Stimulated activated CD8-positive, alpha-beta memory T cell treated with anti-CD3 and anti-CD28 coated beads, Interleukin-15, amount 100 ng/mL, for 48 hours (primary cell): ENCODE measurements at places on chromosomes 5 and 9.

DNA sequence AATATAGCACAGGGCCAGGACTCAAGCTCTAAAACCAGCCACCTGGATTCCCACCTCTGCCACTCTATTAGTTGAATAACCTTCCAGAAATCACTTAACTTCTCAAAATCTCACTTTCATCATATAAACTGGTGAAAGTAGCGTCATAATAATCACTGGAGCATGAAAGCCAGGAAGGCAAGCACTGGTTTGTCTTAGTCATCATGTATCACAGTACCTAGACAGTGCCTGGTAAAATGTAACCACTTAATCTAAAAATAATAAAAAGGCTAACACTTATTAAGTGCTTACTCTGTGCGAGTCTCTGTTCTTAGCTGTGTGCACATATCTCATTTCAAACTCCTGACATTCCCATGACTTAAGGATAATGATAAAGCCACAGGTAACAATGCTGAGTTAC lies 109.4 kb downstream of the ASTN2 start:
- no peak for DNase-seq

DNA sequence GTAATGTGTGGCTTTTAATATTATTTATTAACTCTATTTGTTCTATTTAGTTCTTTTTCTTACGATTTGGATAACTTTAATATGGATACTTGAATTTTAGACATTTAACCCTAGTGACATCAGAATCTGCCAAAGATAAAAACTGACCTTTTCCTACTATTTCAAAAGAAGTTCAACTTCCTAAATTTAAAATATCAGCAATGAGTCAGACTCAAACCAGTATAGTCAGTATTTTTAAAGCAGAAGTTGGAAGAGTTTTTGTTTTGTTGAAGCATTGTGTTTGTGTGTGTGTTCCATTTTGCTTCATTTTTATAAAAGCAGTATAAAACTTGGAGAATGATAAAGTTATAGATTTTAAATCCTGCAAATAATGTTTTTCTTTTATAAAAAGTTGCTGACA lies 251.8 kb upstream of the RASA1 start:
- no peak for DNase-seq

DNA sequence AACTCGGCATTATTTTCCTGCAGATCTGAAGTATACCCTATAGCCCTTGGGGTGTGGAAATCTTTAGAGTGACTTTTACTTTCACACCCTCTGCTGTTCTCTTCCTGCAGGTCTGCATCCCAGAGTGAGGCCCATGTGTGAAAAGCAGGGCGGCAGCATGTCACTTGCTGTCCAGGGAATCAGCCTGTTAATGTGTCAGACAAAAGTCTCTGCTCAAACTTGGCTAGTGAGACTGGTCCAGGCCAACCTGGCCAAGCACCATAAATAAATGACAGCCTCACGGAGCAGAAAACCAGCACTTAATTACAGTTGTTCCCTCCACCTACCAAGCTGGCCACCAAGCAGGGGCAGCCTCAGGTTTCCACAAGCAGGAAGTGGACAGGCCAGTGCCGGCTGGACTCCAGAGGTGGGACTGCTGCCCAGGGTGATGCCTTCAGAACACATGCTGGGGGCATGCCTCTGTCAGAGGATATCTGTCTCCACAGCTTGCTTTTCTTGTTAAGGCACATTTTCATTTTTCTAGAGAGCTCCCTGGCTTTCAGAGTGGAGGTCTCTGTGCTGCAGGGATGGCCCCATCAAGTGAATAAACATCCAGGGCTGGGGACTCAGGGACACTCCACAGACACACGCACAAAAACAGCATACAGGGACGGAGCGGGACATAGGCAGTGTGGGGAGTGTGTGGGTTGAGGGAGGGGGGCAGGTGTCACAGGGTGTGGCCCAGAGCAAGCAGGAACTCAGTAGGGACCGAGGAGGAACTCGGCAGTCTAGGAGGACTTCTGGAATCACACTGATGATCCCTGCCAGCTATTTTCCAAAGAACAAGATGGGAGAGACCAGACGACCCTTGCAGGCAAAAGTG lies 243.8 kb upstream of the IRX1 start:
- DNase-seq, result no peak

- DNase-seq, result no peak
These were observed 141.8 kb downstream of the C9orf50 start for GRCh38 chr9:129478961-129479630.

- DNase-seq, result no peak
These were observed 199.6 kb downstream of the DCP2 start for GRCh38 chr5:113176196-113176595.

DNA sequence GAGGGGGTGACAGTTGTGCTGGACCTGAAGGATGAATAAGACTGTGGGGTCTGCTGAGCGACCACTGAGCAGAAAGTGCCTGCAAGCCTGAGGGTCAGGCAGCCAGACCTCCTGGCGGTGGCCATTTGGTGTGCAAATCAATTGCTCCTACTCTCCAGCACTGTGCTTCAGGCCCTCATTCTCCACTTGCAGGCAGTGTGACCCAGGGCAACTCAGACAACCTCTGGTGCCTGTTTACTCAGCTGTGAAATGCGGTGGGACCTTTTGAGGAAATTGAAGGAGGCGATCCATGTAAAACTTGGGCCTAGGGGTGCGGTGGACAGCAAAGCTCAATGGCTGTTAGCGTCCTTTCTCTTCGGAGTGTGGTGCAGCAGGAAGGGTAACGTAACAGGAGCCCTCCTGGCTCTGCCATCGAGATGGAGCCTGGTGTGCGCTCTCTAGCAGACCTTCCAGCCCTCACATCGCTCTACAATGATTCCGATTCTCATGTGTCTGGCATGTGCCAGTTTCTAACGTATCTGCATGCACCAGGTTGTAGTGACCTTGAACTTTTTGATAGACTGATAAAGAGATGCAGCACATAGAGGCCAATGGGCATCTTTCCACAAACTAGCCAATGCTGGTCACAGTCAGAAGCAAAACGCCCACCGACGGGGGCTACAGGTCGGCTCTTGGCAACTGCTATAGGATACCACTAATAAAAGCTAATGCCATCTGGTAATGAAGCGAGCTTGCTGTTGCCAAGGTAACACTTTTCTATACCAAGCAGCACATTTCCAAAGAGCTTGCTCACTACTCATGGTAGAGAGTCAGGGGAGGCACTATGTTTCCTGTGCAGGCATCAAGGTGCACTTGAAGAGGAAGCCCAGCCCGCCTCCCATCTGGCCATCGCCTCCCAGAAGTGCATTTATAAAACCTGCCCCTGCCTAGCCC lies 159.7 kb upstream of the RAPGEF1 start:
- no peak for DNase-seq

- no peak for DNase-seq
These were observed 13.5 kb upstream of the NUP214 start for GRCh38 chr9:131111854-131112311.

GRCh38 chr9:132588098-132588497 lies 5.7 kb downstream of the BARHL1 start:
- no peak for DNase-seq

DNA sequence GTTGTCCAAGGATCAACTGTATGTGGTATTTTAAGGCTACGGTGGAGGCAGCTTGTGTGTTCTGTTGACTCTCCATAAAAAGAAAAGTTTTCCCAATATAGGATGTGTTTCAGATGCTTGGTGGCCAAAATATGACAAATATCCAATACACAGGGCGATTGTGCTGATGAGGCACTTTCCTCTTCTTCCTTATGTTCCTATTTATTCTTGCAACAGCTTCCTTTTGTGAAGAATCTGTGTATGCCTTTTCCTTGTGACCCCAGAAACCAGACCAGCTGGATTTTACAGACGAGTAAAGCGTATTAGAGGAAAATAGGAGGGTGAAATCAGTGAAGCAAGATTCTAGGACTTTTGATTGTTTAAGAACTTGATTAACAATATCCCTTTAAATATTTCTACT lies 452.0 kb downstream of the DMAC1 start:
- no peak for DNase-seq

DNA sequence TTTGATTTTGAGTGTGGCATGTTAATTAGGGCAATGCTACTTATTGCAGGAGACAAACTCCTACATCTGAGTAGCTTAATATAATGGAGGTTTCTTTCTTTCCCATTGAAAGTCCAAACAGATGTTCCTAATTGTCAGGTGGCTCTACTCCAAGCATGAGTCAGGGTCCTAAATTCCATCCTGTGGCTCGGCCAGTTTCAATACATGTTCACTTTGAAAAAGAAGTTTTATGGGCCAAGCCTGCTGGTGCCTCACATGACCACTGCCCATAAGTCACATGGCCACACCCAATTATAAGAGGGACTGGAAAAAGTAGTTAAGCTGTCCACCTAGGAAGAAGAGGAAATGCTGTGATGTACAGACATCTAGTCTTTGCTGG lies 170.4 kb downstream of the ARRDC3 start:
- DNase-seq, result no peak

DNA sequence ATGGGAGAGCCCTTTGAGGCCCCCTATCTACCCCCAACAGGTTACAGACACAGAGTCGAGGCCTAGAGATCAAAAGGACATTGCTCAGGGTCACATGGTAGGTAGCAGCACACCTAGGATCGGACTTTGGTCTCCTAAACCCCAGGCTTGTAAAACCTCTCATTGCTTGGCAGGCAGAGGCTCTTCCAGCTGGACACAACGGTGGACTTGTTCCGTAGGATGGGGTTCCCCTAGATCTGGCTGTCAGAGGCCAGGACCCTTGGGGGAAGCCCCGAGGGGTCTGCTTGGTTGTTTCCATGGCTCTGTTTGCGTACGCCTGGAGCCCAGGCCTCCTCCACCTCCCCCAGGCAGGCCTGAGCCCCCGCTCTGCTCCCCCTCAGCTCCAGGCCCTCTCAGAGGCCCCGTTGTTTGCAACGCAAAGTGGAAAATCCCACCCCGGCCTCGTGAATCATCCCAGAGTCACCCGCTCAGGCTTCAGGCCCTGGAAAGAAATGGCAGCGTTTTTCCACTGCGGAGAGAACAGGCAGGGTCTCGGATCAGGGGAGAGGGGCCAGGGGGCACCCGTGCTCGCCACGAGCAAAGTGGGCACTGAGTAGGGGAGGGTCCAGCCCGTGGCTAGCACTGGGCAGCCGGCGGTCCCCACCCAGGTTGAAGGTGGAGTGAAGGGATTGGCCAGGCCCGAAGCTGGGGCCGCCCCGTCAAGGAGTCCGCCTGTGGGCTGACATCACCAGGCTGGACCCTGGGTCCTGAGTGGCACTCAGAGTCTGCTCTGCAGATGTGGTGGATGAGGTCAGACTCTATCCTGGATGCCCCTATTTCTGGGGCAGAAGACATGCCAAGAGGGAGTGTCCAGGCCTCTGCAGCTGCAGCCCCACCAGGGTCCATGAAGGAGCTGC lies 19.8 kb downstream of the COL27A1 start:
- no peak for DNase-seq

- no peak for DNase-seq
These were observed 19.8 kb downstream of the SLC6A18 start for GRCh38 chr5:1244976-1245375.

- DNase-seq, result no peak
These were observed 53.6 kb downstream of the PRR16 start for GRCh38 chr5:120517607-120518252.

GRCh38 chr5:73746608-73747007 lies 120.6 kb downstream of the ARHGEF28 start:
- no peak for DNase-seq

- no peak for DNase-seq
These were observed 34.7 kb downstream of the EFNA5 start for GRCh38 chr5:107636068-107636467.

DNA sequence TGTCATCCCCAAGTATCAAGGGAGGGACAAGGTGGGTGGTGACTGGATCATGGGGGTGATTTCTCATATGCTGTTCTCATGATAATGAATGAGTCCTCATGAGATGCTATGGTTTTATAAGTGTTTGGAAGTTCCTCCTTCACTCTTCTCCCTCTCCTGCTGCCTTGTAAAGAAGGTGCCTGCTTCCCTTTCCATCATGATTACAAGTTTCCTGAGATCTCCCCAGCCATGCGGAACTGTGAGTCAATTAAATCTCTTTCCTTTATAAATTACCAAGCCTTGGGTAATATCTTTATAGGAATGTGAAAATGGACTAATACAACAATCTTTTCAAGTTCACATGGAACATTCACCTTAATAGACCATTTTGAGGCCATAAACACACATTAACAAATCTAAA lies 21.5 kb upstream of the DOCK2 start:
- DNase-seq, result no peak

DNA sequence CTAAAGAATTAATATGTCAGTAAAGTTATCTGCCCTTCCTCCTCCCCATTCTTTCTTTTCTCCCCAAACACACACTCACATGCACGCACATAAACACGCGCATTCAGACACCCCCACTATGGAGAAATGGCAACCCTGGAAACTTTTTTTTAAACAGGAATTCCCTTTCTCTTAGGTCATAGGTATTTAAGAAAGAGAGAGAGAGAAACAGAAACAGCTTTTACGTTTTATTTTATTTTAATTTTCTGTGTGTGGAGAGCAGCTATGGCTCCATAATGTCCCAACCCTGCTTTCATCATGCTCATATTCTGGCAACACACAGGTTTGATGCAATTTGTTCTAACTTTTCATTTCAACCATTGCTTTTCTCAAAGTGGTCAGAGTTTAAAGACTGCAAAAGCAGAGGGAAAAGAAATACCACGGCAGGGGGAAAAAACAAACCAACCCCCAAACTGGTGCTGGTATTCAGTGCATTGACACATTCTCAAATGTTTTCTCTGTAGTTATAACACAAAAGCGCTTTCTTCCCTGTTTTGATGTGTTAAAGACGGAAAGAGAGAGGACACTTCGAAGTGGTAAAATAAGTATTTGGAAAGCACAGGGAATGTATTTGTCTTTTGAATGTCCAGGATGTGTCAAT lies 126.0 kb upstream of the TMEM161B start:
- no peak for DNase-seq

DNA sequence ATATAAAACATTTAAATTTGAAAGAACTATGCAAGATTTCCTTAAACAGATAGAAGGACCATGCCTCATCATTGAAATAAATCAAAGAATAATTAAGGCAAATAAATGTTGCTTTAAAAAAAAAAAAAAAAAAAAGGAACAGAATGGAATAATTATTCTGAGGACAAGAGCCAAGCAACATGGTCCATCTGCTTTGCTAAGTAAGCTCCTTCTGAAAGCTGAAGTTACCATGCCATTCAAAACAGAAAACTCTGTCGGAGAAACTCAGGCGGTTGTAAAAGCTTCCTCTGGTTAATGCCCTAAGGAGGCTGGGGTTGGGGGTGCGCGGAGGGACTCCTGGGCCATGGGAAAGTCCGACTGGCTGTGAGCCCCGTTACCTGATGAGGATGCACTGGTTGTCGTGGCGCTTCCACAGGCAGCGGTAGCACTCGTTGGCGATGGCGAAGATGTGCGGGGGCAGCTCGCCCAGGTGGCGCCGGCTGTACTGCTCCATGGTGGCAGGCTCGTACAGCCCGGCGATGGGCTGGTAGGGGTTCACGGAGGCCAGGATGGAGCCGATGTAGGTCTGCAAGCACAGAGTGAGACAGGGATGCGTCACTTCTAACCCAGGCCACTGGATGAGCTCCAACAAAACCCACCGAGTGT lies 141.7 kb downstream of the MYO10 start:
- no peak for DNase-seq

GRCh38 chr5:56517011-56517416 lies 283.9 kb upstream of the ANKRD55 start:
- no peak for DNase-seq

GRCh38 chr5:143931986-143932385 lies 120.0 kb downstream of the HMHB1 start:
- DNase-seq, result no peak
